ENCODE measurements at places on chromosomes 3 and 15.
A peak's percentile ranks its signal among the peaks of the same experiment; 100 is the strongest.

DNA sequence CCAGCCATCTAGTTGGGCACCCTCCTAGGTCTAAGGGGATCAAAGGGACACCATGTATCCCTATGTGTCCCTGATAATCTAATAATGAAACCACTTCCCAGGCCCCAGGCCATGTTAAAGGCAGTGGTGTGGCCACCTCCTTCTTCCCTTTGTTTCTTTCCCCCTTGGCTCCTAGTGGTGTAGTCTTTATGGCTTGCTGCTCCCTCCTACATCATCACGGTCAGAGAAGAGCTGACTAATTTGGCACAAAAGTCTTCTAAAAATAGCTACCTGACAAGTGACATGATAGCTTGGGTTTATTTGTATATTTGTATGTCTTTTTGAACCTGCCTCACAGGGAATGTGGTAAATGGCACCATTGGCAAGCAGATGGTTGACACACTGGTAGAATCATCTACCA, 131.0 kb upstream of the CHRM5 start:
- no peak for DNase-seq

- DNase-seq, result no peak
These were observed 132.0 kb upstream of the TGFBR2 start for GRCh38 chr3:30474371-30474770.

GRCh38 chr3:9808345-9809037, 1.6 kb upstream of the TTLL3 start:
- DNase-seq, result no peak

GRCh38 chr15:68097029-68097428, 42.9 kb downstream of the PIAS1 start:
- DNase-seq, result no peak

DNA sequence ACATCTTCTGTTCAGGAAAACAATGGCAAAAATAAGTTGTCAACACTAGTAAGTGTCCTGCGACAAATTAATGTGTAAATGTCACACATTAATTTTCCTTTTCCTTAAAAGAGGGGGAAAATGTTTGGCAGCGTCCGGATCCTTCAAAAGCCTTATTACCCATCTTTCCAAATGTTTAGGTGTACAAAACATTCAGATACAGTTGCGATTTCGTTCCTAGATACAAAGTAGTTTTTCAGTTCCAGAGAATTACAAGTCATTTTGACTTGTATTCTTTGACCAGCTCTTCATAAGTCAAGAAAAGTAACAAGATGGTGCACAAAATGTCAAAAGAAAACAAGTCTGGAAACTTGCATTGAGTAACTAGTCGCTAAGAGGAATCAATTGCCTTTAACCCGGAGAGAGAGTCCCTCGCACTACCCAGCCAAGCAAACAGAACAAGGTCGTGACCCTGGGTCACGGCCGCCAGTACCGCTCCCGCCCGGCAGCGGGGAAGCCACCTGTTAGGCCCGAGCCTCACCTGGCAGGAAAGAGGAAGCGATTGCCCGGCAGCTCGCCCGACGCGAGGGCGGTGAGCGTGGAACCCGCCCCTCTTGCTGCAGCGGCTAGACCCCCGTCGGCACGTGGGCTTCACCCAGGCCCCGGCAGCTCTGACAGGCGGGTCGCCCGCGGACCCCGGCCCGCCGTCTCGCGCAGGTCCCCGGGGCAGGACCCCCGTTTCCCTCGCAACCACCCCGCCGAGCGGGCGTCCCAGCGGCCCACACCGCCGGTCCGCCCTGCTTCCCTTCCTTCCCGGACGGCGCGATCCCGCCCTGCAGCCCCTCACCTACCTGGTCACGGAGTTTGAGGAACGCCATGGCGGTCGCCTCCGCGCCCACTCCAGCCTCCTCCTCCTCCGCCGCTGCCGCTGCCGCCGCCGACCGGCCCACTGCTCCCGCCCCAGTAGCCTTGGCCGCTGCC, 61.0 kb upstream of the ANKRD28 start:
- DNase-seq, result peak; percentile 22

- no peak for DNase-seq
These were observed 31.3 kb upstream of the TRIM59 start for GRCh38 chr3:160480931-160481330.

DNA sequence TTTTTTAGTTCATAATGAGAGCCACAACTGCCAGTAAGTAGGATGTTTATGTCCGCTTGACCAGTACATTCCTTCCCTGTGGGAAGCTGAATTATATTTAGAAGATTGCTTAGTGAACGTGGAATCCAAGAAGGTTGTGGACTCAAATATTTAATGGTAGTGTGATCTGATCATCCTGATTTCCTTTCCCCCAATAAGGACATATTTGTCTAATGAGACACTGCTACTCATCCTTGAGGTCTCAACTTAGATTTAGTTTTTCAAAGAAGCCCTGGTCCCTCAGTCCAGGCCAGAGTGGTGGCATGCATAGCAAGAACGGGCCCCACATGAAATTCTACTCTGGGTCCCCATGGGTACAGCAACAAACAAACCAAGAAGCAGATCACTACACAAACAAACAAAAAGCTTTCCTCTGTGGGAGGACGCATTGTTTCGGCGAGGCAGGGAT, 60.8 kb downstream of the USP13 start:
- no peak for DNase-seq

GRCh38 chr3:133851931-133852330, 43.8 kb downstream of the RAB6B start:
- no peak for DNase-seq

DNA sequence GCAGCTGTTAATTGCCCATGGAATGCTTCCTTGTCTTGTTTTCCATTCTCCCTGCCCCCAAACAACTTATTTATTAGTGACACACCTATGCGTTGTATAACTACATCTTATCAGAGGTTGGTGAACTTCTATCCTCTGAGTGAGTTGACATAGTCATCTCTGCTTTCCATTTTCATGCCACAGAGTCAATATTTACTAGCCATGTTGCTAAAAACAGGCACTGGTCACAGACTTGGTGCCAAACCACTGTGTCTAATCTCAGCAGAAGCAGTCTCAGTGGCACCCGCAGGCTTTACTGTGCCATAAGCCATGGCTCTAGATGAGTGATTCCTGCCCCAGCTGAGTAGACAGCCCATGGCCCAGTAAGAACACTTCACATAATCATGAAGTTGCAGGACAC, 26.5 kb downstream of the DAPK2 start:
- no peak for DNase-seq

- DNase-seq, result no peak
These were observed 2.0 kb downstream of the LIPC start for GRCh38 chr15:58433597-58434333.

- no peak for DNase-seq
These were observed 101.6 kb downstream of the CPN2 start for GRCh38 chr3:194249323-194250097.

DNA sequence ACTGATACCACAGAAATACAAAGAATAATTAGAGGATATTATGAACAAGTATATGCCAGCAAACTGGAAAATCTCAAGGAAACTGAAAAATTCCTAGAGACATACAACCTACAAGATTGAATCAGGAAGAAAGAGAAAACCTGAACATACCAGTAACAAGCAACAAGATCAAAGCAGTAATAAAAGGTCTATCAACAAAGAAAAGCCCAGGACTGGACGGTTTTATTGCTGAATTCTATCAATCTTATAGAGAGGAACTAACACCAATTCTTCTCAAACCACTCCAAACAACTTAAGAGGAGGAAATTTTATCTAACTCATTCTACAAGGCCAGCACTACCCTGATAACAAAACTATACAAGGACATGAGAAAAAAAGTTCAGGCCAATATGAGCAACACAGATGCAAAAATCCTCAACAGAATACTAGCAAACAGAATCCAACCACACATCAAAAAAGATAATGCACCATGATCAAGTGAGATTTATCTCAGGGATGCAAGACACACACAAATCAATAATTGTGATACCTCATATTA, 71.1 kb upstream of the IMPG2 start:
- no peak for DNase-seq

- DNase-seq, result no peak
These were observed 277.9 kb upstream of the SEMA6D start for GRCh38 chr15:47439146-47440111.

DNA sequence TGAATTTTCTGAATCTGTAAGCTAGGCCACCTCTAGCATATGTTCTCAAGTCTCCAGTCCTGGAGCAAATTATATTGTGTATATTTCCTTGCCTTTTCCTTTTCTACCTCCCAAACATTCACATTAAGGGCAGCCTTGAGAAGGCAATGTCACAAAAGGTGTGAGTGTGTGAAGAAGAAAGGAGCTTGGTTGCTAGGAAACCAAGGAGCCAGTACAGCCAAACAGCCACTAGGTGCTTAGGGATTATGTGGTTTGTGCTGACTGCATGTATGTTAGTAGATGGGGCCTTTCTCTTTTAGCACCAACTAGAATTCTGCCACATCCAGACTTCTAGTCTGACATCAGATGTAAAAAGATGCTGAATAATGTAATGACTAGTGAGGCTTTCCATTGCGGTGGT, 118.8 kb upstream of the DAZL start:
- no peak for DNase-seq

GRCh38 chr15:45674677-45675076, 39.8 kb downstream of the SQOR start:
- no peak for DNase-seq

DNA sequence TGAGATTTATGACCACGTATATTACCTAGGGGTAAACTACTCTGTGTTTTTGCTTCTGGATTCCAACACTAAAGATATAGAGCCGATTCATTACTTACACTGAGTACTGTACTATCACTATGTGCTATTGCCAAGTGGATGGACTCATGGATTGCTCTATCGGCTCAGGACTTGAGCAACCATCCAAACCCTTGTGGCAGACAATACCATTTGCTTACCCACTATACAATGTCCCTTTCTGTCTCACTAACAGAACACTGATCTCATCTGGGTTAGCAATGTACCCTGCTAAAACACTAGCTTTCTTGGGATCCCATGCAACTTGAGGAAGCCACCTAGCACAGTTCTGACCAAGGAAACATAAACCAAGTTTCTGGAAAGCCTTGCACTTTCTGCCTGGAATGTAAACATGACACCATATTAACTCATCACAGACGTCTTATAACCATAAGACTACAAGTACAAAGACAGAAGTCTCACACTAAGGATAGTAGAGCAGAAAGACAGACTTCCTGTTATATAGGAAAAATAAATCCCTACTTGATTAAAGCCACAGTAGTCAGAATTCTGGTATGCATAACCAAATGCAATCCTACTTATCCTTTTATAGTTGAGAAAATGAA, 38.6 kb downstream of the HACD2 start:
- DNase-seq, result no peak

DNA sequence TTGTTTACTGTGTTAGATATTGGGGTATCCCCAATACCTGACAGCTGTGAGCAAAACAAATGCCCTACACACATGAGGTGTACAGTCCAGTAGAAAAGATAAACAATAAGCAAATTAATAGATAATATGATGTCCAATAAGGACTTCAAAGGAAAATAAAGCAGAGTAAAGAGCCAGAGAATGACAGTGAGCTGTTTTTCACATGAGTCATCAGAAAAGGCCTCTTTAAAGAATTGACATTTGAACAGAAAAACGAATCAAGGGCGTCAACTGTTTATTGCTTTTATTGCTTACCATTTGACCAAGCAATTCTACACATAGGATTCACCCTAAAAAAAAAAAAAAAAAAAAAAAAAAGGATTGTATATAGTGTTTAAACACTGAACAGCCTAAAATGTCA, 96.6 kb upstream of the FLNB start:
- DNase-seq, result no peak
